T follicular helper cell (primary cell): ENCODE measurements at places on chromosomes 12 and 14.

- DNase-seq: peak; percentile 4
Measured at GRCh38 chr14:50560931-50561285, 963 bp downstream of the ATL1 start.

GRCh38 chr14:70289138-70289537 is 70.3 kb downstream of the COX16 start:
- no peak for DNase-seq

GRCh38 chr12:53005215-53005985 is 856 bp upstream of the EIF4B start:
- DNase-seq: no peak

DNA sequence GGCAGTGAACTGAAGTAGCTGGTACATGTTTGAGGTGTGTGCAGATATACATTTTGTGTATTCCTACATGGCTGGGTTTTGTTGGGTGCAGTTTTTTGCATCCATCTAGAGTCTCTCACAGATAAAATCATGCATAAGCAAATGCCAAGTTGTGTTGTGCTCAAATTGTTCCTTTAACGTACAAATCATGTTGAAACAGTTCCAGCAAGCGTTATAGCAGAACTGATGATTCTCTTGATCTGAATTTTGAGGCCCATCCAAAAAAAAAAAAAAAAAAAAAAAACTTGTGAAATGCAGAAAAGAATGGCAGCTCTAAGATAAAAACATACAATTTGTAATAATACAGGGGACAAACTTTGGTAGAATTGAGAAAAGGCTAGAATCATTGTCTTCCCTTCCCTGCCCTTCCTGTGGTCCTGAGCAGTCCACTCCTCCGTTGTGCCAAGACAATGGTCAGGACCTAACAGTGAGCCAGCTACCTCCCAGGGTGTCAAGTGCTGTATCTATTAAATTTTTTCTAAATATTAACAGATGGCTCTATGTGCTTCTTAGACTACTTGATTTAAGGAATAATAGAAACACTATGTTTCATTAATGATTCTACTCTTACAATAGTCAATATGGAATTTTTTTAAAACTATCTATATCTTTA is 122.1 kb downstream of the PLEKHA5 start:
- no peak for DNase-seq

- DNase-seq: no peak
Measured at GRCh38 chr12:40034712-40035111, 71.2 kb downstream of the SLC2A13 start.

GRCh38 chr12:64187370-64187769 is 34.7 kb downstream of the KICS2 start:
- DNase-seq: no peak

DNA sequence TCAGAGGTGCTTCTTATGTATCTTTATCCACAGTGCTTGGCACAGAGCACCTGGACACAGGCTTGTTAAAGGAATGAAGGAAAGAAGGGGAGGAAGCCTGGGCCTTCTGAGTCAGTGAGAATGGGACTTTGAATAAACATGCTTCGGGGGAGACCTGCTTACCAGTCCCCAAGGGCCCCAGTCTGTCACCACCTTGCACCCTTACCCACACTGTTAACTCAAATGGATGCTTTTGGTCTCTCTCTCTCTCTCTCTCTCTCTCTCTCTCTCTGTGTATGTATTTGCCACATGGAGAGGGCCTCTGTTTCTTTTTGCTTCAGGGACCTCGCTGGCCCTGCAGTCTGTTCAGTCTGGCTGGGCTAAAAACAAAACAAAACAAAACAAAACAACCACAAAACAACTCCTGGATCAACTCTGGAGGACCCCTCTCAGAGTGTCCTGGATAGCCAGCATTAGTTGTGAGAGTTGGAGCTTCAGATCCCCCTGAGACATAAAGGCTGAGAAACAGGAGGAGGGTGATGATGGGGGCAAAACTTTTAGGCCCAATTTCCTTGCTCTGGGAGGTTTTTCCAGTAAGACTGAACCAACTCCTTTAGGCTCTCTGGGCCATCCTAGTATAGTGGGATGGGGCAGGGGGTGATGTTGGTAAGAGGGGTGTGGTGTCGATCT is 1.9 kb downstream of the KIF5A start:
- no peak for DNase-seq

DNA sequence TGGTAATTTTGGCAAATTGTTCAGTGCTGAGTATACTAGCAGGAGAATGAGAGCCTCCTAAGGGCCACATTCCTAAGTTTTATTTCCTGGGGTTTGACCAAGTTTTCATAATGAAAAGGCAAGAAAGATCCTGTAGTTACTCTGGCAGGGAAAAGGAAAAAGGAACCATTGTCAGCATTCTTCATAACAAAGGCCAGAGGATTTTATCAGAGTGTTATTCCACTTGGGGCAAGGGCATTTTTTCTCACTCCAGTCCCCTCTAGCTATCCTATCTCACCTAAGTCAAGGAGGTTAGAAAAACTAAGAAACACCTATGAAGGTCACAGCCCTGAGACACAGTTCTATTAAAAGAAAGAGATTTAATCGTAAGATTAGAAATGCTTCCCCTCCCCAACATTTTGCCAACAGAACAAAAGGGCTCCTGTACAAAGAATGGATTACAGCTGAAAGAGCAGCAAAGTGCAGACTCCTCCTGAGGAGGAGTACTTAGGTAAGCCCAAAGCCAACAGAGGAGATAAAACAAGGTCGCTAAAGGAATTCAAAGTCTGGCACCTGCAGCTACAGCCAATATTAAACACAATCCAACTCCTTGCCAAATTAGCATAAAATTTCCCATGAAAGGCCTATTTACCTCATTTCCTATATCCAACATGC is 162.4 kb downstream of the GALC start:
- DNase-seq: no peak

GRCh38 chr12:107649661-107650061 is 35.9 kb upstream of the PWP1 start:
- DNase-seq: no peak

DNA sequence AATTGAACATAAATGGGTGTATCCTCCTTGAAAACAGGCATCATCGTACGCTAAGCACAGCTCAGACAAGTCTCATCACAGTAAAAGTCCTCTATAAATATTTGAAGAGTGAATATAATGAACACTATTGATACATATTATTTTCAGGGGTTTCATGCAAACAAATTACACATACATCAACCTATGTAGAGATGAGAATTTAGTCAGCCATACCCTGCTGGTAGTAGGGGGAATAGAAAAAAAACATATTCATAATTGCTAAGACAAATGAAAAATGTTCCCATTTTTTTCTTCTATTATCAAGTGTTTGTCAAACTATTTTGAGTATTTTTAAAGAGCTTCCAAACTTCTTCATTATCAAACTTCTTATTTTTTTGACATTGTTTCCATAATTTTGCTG is 205.6 kb upstream of the SOX5 start:
- DNase-seq: no peak

DNA sequence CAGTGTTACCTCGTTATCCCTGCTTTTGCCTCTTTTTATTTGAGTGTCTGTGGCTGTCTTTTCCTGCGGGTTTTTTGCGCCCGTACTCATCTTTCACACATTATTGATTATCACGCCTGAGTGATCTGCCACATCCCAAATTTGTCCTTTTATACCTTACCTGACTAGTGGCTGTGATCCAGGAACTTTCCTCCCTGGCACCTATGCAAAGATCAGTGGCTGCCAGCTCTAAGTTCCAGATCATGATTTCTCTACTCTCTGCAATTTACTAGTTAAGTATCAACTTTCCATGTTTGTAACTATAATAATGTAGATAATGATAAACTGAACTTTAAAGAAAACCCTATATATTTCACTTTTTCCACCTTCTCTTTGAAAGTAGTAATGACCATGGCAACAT is 36.9 kb downstream of the PLEKHA5 start:
- no peak for DNase-seq

DNA sequence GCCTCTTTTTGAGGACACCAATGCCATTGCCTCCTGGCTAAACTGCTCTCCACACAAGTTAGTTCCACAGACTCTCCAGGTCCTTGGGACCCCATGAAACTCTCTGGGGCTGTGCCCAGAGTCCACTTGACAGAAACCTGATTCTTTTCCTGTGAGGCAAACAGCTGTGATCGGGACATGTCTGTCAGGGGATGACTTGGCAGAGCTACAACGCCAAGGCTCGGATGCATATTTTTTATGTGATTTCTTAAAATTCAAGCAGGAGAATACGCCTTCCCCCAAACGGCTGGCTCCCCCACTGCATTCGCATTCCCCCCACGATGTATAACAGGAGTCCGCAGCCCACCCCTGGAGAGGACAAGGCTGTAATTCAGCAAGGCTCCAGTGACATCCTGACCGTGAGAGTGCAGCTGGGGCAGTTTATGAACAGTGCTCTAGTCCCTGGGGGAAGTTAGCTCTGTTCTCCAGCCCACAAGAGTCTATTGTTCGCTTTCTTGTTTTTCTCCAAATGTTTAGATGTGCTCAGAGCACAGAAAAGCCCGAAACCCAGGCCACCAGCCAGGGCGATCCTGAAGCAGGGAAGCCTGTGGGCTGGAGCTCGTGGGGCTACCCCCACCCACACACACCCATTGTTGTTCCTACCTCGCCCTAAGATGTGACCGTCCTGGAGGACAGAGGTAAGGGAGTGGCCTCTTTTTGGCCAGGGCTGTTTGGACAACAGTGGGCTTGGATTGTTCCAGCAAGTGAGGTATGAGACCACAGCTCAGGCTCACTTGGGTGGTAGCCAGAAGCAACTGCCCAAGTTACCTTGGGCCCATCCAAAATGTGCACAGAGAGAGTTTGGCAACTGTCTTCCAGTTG is 159.5 kb downstream of the ZFP36L1 start:
- DNase-seq: no peak

GRCh38 chr12:74415633-74416032 is 122.0 kb upstream of the ATXN7L3B start:
- no peak for DNase-seq

DNA sequence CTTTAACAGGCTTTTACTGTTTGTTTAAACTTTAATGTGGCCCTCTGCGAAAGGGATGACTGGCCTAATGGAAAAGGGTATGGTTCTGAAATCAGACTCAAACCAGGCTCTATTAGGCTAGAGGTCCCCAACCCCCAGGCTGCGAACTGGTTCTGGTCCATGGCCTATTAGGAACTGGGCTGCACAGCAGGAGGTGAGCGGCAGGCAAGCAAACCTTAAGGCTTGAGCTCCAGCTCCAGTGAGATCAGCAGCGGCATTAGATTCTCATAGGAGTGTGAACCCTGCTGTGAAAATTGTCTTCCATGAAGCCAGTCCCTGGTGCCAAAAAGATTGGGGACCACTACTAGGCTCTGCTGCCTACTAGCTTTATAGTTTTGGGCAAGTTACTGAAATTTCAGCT is 11.1 kb downstream of the GALNT4 start:
- no peak for DNase-seq

DNA sequence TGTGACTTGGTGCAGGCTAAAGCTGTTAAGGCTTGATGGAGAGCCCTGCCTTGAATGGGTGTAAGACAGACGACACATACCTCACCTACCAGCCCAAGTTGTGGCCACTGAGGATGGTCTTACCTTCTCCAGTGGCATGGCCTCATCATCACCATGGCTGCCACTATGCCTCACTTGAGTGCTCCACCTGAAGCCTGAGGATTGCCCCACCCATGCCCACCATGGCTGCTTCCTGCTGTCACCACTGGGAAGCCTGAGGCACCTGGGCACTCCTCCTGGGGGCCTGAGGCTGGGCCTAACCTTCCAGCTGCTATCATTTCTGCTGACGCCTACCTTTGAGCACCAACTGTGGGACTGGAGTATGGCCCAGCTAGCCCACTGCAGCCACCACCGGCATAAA is 1605.7 kb upstream of the FLRT2 start:
- DNase-seq: no peak

GRCh38 chr14:61524211-61524806 is 171.0 kb upstream of the HIF1A start:
- DNase-seq: no peak

- no peak for DNase-seq
Measured at GRCh38 chr12:47803191-47803875, 16.4 kb downstream of the HDAC7 start.

- DNase-seq: no peak
Measured at GRCh38 chr12:21528953-21529352, 2.9 kb downstream of the SPX start.

DNA sequence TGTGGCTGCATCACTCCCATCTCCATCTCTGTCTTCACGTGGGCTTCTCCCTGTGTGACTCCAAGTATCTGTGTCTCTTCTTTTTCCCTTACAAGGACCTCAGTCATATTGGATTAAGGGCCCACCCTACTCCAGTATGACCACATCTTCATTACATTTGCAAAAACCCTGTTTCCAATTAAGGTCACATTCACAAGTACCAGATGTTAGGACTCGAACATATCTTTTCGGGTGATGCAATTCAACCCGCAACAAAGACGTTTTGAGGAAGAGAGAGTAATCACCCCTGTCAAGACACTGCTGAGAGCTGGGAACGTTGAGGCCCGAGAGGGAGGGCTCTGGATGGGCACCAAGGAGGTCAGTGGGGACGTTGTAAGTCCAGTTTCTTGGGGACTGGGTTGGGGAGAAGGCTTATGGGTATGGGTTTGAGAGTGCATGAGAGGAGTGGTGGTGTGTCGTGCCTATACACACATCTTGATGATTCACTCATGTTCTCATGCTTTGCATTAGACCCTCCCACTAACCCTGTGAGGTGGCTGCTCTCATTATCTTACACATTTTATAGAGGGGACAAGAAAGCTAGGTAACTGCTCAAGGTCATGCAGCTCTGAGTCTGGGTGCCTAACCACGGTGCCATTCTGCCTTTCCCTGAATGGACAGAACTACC is 12.1 kb upstream of the IFI27 start:
- no peak for DNase-seq

DNA sequence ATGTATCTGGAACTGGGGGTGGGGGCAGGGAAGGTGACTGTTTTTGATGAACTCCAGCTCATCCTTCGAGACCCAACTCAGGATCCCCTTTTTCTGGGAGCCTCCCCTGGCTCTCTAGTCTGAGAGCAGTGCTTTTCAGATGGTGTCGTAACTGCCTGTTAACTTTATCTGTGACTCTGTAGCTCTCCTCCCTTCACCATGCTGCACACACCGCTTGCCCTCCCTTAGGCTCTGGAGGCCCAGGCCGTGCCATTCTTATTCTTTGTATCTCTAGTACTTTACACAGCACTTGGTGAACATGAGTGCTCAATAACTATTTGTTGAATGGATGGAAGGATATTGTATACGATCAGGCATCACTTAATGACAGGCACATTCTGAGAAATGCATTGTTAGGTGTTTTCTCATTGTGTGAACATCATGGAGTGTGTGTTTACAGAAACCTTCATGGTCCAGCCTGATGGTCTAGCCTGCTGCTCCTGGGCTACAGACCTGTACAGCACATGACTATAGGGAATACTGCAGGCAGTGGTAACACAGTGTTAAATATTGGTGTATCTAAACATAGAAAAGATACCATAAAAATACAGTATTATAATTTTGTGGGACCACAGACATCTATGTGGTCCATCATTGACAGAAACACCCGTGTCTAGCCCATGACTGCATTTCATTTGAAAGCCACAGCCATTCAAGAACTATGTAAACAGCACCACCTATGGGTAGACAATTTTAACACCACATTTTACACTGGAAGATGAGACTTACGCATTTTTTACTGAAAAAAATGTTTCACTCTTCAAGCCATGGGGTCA is 91.8 kb downstream of the EML1 start:
- DNase-seq: no peak
